ENCODE measurements at places on chromosomes 12 and 14.

DNA sequence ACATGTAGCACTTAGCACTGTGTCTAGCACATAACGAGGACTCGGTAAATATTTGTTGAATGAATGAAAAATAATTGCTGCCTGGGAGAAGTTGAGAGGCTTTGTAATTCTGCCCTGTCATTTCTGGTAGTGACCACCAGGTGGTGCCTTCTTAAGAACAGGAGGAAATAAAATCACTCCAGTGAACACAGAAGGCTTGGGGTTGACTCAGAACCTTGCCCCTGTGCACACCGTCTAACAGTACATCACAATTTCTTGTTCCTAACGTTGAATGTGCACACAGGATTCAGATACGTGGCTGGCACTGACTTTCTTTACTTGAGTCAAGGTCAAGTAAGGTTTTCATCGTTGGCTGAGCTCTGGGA lies 91.8 kb downstream of the RGS6 start:
- DNase-seq = peak; percentile 35

DNA sequence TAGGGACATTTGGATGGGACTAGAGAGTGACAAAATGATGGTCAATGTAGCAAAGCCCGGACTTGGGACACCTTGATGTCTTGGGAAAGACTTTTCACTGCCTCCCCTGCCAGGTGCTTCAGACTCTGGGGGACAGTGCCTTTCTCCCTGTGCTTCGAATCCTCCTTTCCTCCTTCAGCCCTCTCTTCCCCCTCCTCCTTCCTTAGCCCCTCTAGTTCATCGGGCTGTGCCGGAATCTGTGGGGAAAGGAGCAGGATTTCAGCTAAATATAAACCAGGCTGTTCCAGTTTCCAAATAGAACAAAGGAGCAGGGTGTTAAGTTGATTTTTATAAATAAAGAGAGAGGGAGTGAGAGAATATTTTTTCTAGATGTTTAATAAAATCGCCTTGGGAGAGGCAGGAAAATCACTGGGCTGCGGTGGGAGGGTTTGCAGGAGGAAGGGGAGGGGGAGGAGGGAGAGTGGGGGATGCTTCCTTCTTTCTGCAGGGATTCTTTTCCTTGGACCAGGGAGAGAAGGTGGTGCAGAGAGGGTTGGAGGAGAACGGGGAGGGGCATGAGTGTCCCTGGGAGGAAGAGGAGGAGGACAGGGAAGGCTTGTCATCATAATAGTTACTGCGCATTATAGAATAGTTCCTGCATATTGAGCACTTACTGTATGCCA lies 21.3 kb upstream of the CABP1 start:
- DNase-seq = no peak

DNA sequence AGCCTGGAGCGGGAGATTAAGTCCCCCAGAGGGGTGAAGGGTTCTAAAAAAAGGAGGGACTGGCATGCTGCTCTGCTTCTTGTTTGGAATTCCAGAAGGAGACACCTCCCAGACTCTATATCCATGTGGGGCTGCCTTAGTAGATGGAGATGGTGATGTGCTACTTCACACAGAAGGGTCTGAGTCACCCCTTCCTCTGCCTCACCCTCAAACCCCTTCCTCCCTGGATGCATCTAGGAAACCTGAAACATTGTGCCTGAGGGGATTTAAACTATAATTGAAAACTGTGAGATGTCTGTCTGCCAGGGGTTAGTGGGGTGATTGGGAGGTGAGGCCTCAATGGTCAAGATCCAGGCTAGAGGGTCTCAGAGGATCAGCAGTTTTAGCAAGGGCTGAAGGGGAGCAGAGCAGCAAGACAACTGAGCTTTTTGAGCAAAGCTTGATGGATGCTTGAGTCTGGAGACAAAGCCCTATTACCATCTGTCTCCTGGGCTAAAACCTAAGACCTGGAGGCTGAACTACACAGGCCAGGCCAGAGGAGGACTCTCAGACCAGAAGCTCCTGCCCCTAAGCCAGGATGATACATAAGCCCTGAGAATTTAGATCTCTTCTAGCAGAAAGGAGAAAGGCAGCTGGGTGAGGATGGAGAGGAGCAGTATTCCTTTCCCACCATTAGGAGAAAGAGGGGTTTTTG lies 314.7 kb upstream of the ATP2B1 start:
- no peak for DNase-seq

GRCh38 chr12:120790114-120790513 lies 64.5 kb downstream of the ACADS start:
- no peak for DNase-seq

- DNase-seq = no peak
Measured at GRCh38 chr12:104526320-104526719, 69.6 kb downstream of the CHST11 start.

DNA sequence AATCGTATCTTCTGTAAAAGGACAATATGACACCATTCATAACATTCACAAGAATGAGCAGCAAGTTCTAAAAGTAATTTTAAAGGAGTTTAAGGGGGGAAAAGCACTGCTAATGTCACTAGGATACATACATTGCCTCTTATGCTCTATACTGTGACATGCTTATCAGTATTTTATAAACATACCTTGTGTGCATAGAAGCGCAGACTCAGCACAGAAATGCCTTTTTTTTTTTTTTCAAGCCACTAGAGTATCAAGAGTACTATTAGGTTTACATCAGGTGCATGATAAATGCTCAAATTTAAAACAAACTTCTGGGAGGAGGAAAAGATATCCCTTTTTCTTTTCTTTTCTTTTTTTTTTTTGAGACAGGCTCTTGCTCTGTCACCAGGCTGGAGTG lies 13.6 kb upstream of the SMARCC2 start:
- no peak for DNase-seq

DNA sequence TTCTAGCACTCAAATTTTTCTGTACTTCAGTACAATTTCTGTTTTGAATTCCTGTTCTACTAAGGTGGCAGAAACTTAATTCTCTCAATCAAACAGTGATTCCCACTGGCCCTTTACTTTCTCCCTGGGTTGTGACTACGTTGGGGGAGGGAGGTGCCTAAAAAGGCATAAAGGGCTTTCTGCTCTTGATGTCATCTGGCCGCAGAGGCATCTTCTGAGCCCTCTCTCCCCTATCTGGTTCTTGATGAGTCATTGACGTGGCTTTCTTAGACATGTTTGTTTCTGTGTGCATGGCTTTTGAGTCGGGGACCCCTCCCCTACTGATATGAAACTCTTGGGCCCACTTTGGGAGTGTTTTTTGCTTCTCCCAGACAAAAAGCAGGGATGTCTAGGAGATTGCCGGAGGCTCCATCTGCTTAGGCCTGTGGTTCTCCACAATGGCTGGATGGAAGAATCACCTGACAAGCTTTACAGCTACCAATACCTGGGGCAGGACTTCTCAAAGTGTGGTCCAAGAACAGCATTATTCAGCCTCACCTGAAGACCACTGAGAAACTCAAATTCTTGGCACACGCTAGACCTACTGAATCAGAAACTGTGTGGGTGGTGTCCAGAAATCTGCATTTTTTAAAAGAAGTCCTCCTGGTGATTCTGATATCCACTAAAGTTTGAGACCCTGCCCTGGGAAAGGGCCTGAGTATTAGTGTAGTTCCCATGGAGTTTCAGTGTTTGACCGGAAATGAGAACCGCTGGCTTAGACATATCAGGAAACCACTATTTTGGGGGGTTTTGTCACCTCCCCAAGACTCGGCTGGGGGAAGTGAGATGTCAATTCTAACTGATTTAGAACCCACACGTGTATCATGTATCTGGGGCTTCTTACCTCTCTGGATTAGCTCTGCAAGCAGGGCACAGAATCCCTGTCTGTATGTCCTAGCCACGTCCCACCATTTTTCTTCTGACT lies 395.7 kb upstream of the PDE3A start:
- no peak for DNase-seq

DNA sequence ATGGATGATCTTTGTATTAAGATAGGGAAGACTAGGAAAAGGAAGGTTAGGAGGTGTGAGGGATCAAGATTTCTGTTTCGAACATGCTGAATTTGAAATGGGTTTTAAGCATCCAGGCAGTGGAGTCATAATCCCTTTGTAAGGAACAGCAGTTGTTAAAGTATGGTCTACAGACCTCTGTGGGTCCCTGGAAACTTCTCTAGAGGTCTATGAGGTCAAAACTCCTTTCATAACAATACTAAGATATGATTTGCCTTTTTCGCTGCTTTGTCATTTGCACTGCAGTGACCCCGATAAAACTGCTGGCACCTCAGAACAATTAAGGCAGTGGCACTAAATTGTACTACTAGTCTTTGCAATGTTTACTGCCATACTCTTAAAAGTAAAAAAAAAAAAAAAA lies 1.5 kb downstream of the RAD51AP1 start:
- DNase-seq = no peak

GRCh38 chr12:12909228-12909994 lies 18.0 kb downstream of the GPRC5A start:
- no peak for DNase-seq

GRCh38 chr12:71731439-71732356 lies 23.0 kb upstream of the RAB21 start:
- DNase-seq = no peak

GRCh38 chr12:91478500-91478899 lies 295.9 kb upstream of the DCN start:
- no peak for DNase-seq

DNA sequence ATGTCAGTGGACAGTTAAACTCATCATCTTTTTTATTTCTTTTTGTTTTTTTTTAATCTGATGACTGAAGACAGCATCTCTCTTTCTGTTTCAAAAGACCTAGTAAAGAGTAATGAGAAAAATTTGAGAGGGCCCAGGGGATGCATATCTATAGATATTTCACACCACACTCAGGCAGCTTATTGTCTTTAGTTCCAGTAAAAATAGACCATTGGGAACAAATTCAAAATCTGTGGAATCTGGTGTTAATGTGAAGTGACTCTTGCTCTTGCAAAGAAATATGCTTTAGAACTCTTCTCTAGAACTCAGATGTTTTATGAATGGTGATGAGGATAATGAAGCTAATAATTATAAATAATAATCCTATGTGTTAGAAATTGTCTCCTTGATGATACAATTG lies 214.5 kb upstream of the ATP2B1 start:
- no peak for DNase-seq

- no peak for DNase-seq
Measured at GRCh38 chr14:88060576-88060975, 55.6 kb downstream of the GPR65 start.

DNA sequence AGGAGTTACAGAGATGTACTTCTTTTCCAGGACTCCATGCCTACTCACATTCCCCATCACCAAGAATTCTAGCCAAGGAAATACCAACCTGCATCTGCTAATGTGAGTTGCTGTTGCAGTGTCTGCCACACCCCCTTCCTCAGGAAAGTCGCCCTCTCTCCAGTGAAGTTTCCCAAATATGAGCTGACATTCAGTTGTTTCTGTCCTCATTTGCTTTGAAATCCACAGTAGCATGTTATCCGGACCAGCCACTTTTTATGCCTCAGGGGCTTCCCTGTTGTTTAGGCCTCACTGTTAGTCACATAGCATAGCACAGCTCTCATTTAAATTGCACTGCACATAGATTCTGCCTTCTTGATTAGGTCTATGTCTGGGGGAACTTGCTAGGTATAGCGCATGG lies 212.4 kb downstream of the EGLN3 start:
- DNase-seq = no peak

DNA sequence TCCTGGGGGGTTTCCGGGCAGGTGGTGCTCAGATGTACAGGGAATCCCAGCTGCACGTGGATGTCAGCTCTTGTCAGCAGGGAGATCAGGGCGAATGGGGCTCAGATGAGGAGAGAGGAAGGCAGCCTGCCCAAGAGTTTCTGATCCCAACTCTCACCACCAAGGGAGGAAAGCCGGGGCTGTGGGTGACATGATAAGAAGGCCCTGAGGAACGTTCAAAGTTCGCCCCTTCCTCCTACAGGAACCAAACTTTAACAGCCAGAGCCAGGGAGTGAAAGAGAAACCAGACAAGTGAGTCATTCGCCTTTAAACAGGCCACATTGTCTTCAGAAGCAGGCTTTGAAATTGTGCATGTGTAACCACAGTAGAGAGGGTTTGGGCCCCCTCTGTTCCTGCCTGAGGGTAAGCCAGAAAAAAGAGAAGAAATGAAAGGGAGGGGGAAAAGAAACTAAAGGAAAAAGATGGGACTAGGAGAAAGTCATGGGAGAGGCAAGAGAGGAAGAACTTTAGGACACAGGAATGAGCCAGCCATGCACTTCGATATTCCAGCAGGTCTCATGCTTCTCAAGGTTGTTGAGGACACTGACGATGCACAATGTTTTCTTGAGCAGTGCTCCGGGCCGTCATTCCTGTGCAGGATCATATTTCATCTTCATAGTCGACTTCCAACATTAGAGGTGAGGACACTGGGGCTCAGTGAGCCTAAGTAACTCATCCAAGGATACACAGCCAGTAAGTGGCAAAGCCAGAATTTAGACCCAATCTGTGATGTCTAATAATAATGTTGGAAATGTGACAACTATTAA lies 691.4 kb upstream of the TBX3 start:
- DNase-seq = no peak

DNA sequence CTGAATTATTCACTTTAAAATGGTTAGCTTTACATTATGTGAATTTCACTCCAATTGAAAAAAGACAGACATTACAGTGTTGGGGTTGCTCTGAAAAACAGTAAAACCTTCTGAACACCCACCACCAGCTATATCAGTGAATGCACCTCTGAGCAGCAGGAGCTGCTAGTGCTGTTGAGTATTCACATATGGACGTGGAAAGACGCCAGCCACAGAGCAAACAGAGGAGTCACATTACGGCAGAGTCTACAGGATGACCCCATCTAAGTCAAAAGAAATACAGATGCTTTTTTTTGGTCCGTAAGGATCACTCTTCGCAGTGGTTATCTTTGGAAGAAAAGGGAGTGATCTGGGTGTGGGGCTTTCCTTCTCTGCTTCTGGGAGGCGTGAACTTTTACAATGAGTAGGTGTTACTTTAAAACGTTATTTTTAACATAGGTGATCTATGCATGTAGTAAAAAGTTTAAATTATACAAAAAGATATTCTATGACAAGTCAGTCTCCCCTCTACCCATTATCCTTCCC lies 4.5 kb downstream of the HVCN1 start:
- no peak for DNase-seq

DNA sequence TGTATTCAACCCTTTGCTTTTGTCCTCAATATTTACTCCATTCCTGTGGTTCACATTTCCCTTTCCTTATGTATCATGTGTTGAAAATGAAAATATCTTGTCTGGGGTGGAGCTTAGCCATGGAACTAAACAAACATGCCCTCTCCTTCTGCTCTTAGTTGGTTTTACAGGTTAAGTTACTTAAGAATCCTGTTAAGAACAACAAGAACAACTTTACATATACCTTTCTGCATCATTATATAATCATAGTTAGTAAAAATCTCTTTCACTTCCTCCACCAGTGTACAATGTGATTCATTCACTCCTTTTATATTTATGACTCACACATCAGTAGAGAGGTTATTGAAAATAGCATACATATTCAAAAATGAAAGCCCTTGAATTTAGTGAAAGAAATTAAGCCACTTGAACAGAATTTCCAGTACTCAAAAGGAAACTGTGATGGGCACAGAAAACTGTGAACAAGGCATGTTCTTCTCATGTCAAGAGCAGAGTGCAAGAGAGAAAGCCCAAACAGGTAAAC lies 307.7 kb downstream of the CCDC91 start:
- DNase-seq = no peak

Data from DMS153 (cell line).